ENCODE measurements at places on chromosomes 4 and X.

GRCh38 chr4:112823156-112823555 lies 186.2 kb downstream of the LARP7 start:
- DNase-seq: no peak

- no peak for DNase-seq
These were observed 1130.0 kb downstream of the STPG2 start for GRCh38 chr4:97013309-97013708.

DNA sequence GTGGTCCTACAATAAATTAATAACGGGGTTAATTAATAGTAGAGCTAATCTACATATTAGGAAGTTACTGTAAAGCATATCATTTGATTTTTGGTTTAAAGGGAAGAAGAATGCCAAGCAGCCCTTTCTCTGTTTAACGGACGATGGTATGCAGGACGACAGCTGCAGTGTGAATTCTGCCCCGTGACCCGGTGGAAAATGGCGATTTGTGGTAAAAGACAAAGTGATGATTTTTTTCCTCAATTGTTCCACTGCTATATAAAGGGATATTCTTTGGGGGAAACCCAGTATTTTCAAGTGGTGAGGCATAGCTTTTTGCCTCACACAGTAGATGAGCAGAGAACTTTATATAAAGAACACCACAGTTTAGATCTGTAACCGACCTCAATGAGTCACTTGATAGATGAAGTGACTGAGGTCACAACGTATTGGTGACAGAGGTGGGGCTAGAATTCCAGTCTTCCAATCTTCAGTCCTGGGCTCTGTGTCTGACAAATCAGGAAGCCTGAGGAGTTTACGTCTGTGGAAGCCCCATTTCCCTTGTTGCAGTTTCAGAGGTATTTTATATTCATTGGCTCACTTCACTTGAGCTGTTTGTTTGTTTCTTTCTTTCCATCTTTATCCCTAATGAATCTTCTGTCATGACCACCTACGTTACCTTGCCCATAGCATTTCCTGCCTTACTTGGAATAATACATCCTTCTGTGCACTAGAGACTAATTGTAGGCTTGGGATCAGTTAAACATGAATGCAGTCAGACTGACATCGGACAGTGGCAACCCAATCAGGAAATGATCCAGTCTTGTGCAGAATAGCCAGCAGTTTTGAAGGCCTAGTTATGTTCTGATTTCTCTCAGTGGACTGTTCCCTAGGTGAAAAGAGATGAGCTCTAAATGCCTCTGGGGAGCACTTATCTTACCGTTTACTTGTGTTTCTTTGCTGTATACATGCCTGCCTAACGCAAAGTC lies 30.1 kb downstream of the ZRSR2 start:
- no peak for DNase-seq

- DNase-seq: no peak
These were observed 89.9 kb downstream of the PLS3 start for GRCh38 chrX:115650916-115651315.

DNA sequence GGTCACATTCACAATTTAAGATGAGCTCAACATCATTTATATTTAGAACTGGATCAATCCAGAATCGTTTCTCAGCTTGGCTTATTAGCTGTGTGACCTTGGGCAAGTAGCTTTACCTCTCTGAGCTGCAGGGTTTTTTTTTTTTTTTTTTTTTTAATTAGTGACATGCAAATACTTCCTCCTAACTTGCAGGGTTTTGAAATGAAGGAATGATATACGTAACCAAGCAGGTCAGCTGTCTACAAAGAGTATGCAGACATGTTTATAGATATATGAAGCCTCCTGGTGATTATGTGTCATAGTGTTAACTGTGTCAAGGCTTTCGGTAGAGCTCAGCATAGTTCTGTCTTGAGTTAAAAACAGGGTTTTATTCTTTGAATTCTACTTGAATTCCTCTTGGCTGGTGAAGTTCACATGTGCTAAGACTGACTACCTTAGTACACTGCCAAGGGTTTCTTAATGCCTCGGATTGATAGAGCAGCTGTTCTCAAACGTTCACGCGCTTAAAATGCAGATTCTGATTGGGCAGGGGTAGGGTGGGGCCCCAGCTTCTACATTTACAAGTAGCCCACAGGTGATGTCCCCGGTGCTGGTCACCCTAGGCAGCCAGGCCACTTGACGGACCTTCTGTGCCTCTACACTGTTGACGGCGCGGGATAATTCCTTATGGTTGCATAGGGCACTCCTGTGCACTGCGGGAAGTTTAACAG lies 654 bp upstream of the STS start:
- DNase-seq: no peak

DNA sequence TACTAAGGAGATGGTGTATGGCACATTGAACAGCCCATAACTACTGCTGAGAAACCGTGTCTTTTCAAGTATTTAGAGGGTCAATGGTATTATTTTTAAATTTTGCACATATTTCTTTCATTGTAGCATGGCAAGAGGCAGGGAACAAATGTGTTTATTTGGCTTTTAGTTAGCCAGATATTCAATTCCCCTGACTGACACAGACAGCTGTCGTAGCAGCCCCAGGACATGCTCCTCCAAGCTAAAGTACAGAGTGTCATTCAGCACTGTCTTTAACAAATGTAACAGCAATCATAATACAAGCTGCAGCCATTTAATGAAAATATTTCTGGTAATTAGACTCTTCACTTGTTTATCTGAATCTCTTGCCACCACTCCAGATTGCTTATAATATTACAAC lies 687.1 kb downstream of the KLHL13 start:
- DNase-seq: no peak
